Activated CD8-positive, alpha-beta T cell treated with anti-CD3 and anti-CD28 coated beads for 36 hours (primary cell): ENCODE measurements at places on chromosomes 3 and 15. TPM values are rescaled to one million over a fixed set of nuclear protein-coding genes. Genes with fewer than 3 reads are reported as not detected.

The GOLGA8R gene
- total RNA-seq: 3.1 TPM

The ADGRG7 gene
- 24.7 TPM for total RNA-seq

The AADACL2 gene
- not detected for total RNA-seq

The ACTRT3 gene
- 0.54 TPM for total RNA-seq

DNA sequence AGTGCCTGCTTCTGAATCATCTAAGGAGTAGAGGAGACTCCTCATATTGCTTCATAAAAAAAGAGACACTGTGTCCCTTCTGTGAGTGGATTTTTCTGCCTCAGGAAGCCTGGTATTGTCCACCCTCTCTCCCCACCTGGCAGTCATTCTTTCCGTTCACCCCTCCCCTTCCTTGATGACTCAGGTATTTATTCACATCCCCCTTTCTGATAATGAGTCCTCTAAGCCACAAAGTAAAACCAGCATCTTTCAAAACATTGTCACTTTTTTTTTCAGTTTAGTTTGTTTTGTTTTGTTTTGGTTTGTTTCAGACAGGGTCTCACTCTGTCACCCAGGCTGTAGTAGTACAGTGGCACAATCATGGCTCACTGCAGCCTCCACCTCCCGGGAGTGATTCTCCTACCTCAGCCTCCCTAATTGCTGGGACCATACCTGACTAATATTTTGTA is 65.2 kb upstream of the UBE2E1 start:
- peaks cover 18% of the 10 kb centered on the region for H3K4me1 ChIP-seq
- DNase-seq: peak; percentile 85
- H3K36me3 ChIP-seq: no peaks in the 10 kb centered on the region
- H3K27me3 ChIP-seq: peaks cover 11% of the 10 kb centered on the region
- H3K27ac ChIP-seq: peak overlapping the region; percentile 7

DNA sequence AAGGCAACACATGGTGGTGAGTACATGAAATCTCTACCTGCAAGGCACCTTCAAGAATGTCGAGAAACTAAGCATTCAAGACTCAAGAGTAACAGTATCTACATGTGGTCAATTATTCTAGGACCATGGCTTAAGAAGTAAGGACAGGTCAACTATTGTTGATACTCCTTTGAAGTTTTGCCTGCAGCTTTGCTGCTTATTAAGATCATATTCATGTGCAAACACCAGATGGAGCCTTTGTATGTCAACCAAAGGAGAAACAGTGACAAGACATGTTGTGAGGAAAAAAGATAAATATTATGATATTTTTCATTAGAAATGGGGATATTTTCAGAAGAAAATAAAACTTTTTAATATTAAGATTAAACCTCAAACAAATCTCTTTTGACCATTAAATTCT is 52.3 kb upstream of the FGF7 start:
- H3K27ac ChIP-seq: no peak overlapping the region
- H3K4me3 ChIP-seq: no peak overlapping the region
- peaks cover 6% of the 10 kb centered on the region for H3K36me3 ChIP-seq
- DNase-seq: no peak

- peaks cover 21% of the 10 kb centered on the region for H3K4me1 ChIP-seq
- H3K27ac ChIP-seq: no peak overlapping the region
- DNase-seq: no peak
- H3K27me3 ChIP-seq: no peaks in the 10 kb centered on the region
- H3K4me3 ChIP-seq: no peak overlapping the region
Observed at GRCh38 chr3:56688191-56688590, 5.1 kb upstream of the TASOR start.

- no peak for DNase-seq
- H3K27me3 ChIP-seq: peaks cover 6% of the 10 kb centered on the region
- no peaks in the 10 kb centered on the region for H3K4me1 ChIP-seq
- H3K27ac ChIP-seq: no peak overlapping the region
Observed at GRCh38 chr3:37660782-37661181, 200.9 kb upstream of the CTDSPL start.

DNA sequence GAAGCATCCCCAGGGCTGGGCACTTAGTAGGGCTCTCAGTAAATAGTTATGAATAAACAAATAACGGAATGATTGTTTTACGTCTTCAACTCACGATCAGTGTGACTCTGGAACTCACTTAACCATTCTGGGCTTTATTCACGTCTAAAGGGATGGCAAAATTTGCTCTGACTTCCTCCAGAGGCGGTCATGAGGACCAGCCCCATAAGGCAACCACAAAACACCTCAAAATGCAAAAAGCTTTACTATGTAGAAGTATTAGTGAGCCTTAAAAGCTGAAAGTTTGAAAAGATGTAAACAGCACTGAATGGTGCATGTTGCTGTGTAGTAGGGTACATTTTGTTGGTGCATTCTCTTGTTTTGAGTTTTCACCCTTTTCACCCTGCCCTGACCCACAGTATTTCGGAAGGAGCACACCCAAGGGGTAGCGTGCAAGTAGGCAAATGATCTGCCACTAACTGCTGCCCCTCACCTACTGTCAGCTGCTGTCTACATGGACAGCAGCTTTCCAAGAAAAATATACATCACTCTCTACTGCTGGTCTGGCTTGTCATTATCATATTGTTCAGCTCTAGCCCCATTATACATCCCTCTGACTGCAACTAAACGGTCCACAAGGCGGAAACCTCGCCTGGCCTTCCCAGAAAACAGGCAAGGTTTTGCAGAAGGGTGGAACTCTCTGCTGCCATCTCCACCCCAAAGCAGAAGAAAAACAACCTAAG is 308.5 kb upstream of the PROK2 start:
- H3K27ac ChIP-seq: no peak overlapping the region
- no peak for DNase-seq
- no peaks in the 10 kb centered on the region for H3K4me1 ChIP-seq
- H3K27me3 ChIP-seq: peaks cover 2% of the 10 kb centered on the region
- no peaks in the 10 kb centered on the region for H3K36me3 ChIP-seq

GRCh38 chr3:81713031-81713430 is 48.4 kb downstream of the GBE1 start:
- no peaks in the 10 kb centered on the region for H3K27me3 ChIP-seq
- H3K27ac ChIP-seq: no peak overlapping the region
- peaks cover 4% of the 10 kb centered on the region for H3K4me1 ChIP-seq
- H3K36me3 ChIP-seq: peaks cover 15% of the 10 kb centered on the region
- no peak overlapping the region for H3K4me3 ChIP-seq
- no peak for DNase-seq

DNA sequence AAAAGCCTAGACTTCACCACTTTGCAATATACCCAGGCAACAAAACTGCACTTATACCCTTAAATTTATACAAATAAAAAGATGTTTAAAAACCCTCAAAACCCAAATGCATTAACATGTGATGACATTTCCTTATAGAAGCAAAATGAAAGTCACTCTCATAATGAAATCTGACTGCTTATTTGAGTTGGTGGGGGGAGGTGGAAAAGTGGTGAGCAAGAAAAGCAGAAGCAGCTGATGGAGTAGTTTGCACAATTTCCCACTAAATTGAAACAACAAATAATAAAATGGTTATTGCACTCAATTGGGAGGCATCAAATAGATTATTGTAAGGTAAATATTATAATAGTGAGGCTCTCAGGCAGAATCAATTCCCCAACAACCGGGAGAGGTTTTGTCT is 54.0 kb upstream of the GADL1 start:
- H3K4me1 ChIP-seq: no peaks in the 10 kb centered on the region
- H3K27me3 ChIP-seq: no peaks in the 10 kb centered on the region
- H3K27ac ChIP-seq: no peak overlapping the region

DNA sequence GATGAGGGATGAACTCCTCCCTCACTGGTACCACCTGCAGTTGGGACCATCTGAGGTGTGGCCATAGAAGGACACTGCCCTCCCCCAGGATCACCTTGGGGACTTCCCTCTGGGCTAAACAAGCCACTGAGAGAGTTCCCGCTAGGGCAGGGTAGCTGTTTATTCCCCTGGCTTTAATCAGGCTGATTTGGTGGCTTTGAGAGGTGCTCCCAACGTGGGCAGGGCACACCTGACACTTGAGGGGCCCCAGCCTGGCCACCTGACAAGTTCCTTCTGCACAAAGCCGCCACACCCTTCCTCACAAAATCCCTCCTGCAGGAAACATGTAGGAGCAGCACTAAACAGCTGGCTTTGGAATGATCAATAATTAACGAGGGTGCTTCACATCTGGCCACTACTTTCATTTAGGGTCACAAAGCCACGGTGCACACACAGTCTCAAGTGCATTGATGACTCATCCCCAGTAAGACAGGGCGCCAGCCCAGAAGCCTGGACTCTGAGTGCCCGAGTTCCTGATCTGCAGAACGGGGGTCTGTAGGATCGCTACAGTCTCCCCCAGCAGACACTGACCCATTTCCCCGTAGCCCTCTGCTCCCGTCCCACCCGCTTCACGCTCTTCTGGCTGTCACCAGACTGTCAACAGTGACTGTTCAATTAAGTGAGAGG is 75.1 kb downstream of the ATP10A start:
- DNase-seq: peak; percentile 17
- no peak overlapping the region for H3K27ac ChIP-seq
- H3K27me3 ChIP-seq: no peaks in the 10 kb centered on the region
- no peak overlapping the region for H3K4me3 ChIP-seq
